ENCODE measurements at places on chromosomes 16 and 17.

DNA sequence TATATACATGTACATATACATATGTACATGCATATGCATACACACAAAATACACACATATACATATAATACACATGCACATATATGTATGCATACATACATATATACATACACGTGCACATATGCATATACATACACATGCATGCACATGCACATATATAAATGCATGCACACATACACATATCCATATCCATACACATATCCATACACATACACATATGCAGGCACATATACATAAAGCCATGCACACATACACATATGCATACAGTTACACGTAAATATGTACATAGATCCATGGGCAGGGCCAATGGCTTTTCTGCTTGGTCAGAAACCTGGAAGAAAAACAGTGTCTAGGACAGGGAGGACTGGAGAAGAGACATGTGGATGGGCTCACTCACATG lies 23.9 kb upstream of the USP10 start:
- no peak for DNase-seq

GRCh38 chr17:35804658-35805192 lies 4.6 kb upstream of the TAF15 start:
- peak; percentile 48 for DNase-seq

DNA sequence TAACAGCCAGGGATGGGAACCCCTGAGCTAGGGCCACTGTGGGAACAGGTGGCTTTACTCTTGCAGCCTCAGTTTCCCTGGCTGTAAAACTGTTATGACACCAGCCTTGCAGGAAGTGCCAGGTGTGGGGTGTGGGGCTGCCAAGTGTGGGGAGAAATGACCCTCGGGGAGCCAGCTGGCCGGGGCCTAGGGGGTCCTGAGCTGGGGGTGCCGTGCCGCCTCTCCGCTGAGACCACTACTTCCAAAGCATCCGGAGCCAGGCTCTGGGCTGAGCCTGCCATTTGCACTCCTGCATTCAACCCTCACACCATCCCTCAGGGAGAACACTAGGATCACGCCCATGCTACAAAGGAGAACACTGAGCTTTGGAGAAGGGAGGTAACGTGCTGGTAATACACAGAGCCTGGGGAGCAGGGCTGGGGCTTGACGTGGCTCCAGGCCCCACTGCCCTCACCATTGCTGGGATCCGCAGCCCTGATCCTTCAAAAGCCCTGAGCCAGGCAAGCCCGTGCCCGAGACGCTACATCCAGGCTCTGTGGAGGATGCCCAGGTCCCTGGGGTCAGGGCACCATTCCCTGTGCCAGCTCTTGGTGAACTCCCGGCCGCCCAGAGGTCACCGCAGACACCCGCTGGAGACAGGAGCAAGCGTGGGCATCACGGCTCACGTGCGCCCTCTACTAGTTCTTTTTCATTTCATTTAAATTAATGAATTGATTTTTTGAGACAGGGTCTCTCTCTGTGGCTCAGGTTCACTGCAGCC lies 28.8 kb upstream of the GINS2 start:
- peak; percentile 62 for DNase-seq

DNA sequence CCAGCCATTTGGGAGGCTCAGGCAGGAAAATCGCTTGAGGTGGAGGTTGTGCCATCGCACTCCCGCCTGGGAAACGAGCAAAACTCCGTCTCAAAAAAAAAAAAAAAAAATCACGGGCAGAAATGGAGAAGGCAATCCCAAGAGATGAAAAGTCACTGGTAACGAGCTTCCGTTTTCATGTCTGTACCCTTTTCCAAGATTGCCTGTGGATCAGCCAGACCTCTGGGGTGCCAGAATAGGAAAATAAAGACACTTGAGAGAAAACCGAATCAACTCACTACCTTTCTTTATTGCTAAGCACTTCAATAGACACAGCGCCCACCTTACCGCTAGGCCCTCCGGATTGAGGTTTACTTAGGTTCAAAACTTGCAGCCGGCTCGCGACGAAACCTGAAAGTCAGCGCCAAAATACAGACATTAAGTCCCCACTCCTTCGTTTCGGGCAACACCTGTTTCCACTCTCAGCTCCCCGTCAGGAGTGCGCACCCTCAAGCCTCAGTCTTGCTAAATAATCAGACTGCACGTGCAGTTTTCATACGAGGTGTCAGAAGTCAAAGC lies 970 bp upstream of the TRAF7 start:
- DNase-seq = no peak

GRCh38 chr16:23781176-23781575 lies 26.4 kb downstream of the CHP2 start:
- no peak for DNase-seq

- DNase-seq = no peak
Measured at GRCh38 chr16:66536525-66536924, 13.4 kb downstream of the TK2 start.

GRCh38 chr17:6041246-6041645 lies 28.9 kb upstream of the WSCD1 start:
- DNase-seq = no peak

DNA sequence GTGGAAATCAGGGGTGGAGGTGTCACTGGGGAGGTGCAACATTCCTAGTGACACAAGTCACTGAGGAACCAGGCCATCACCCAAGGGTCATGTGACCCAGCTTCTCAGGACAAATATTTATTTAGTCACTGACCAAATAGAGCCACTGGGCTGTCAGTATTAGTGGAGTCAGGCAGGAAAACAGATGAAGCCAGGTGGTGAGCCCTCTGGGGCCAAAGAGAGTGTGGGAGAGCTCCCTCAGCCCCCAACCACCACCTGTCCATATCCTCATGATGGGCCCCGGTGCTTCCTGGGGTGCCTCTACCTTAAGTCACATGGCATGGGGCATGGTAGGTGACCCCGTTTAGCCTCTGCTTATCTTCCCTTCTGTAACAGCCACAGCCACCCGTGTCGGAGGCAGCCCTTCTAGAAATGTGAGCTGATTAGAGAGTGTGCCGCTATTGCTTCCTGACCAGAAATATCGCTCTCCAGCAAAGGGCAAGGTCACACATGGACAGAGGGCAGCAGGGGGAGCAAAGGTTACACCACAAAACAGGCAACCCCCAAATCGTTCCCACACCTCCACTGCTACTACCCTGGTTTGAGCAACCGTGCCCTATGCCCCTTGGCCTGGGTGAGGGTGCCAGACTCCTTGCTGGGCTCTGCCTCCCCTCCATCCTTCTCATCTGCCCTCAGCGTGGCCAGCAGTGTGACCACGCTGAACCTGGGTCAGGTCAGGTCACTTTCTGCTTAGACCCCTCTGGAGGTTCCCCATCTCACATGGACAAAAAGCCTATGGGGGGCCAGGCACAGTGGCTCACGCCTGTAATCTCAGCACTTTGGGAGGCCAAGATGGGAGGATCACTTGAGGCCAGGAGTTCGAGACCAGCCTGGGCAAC lies 8.6 kb upstream of the AKTIP start:
- peak; percentile 39 for DNase-seq

- no peak for DNase-seq
Measured at GRCh38 chr17:2893422-2893914, 97.2 kb downstream of the RAP1GAP2 start.

DNA sequence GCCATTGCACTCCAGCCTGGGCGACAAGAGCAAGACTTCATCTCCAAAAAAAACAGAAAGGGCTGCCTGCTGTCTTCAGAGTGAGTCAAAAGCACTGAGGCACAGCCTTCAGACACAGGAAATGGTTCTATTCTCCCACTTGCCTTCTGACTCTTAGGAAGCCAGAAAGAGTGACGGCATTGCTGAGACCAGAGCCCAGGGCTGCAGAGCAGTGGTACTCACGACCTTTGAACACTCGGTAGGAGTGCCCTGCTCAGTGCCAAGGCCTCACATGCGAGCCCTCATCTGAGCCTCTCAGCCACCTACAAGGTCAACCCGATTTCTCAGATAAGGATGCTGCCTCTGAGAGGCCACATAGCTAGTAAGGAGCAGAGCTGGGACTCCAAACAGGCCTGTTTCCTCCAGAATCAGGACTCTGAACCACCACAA lies 3.5 kb upstream of the ITGAE start:
- no peak for DNase-seq

Measured in NCI-H2081 (cell line).